Foreskin keratinocyte (primary cell): ENCODE measurements at places on chromosomes 4 and X. TPM values are rescaled to one million over a fixed set of nuclear protein-coding genes. Genes with fewer than 3 reads are reported as not detected.

- DNase-seq: no peak
Measured at GRCh38 chr4:147693218-147693617, 9.3 kb upstream of the PRMT9 start.

- no peak for DNase-seq
Measured at GRCh38 chr4:186979961-186980745, 256.5 kb upstream of the FAT1 start.

DNA sequence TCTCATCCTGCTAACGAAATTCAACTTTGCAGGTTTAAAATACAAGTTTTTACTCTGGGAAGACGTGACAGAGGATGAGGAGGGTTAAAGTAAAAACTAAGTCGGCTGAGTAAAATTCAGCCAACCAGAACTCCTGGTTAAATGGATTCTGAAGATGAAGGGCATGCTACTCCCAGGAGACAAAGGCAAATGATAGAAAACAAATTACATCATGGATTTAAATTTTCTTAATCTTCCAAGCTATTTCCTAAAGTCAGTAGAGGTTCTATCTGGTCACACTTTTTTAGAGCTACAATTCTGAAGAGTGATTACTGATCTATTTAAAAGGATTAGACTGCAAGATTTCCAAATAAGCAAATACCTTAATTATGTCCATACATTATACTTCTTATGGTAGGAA is 47.9 kb downstream of the ZNF827 start:
- DNase-seq: no peak

The CYTL1 gene
- polyA plus RNA-seq: 0.39 and 0.70 TPM in 2 replicates

GRCh38 chrX:105263801-105264200 is 43.3 kb upstream of the TEX13A start:
- no peak for DNase-seq

- no peak for DNase-seq
Measured at GRCh38 chr4:102472441-102473013, 28.6 kb upstream of the NFKB1 start.

DNA sequence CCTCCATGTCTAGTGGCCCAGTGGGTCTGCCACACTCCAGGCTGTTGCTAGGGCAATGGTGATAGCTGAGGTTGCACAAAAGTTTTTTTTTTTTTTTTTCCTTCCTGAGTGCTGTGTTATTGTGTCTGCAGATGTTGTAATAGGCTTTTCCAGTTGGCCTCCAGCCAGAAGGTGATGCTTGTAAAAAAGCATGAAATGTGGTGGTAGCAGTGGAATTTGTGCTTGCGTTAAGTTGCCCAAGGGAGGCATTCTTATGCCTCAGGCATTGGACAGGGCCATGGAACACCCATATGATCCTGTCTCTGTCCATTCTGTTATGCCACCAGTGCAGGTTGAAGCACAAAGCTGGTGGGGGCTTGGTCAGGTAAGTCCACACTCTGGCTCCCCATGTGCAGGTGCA is 660.5 kb upstream of the SPANXN1 start:
- DNase-seq: peak; percentile 0

The CXCL11 gene
- polyA plus RNA-seq: 0.28 and 0.32 TPM in 2 replicates

The GPR101 gene
- polyA plus RNA-seq: not detected in 2 replicates

DNA sequence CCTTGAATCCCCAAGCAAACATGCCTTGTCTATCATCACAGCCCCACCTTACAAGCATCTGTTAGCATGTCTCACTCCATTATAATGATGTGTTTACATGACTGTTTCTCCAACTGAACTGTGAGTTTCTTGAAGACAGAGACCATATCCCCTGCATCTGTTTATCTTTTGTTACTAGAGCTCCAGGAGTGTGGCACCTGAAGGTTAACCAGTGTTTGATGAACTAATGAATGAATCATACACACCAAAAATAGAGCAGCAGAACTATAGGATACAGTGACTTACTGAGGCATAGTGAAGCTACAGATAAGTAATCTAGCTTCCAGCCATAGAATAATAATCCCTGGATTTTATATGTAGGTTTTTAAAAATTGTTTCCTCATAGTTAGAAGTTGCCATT is 331.0 kb downstream of the PCDH7 start:
- no peak for DNase-seq

The CFAP299 gene
- not detected in 2 replicates for polyA plus RNA-seq

- DNase-seq: no peak
Measured at GRCh38 chr4:110621328-110621812, 1.5 kb downstream of the PITX2 start.

DNA sequence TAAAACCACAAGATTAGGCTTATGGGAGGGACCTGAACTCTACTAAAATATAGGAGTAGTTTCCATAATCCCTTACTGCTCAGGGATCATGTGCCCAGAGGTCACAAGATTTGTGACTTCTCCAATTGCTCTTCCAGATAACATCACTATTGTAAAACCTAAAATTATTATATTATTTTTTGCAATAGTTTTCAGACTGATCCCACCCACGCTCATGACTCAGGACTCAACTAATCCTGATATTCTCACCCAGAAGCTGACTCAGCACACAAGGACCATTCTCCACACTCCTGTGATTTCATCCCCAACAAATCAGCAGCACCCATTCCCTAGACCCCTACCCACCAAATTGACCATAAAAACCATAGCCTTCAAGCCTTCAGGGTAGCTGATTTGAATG is 24.0 kb upstream of the RPL34 start:
- no peak for DNase-seq

The SATL1 gene
- 0.01 TPM in 1 of 2 replicates, not detected in the other for polyA plus RNA-seq

GRCh38 chrX:31228909-31229308 is 157.1 kb upstream of the FTHL17 start:
- DNase-seq: no peak

The CACNA1F gene
- polyA plus RNA-seq: 0.01 TPM in 1 of 2 replicates, not detected in the other

DNA sequence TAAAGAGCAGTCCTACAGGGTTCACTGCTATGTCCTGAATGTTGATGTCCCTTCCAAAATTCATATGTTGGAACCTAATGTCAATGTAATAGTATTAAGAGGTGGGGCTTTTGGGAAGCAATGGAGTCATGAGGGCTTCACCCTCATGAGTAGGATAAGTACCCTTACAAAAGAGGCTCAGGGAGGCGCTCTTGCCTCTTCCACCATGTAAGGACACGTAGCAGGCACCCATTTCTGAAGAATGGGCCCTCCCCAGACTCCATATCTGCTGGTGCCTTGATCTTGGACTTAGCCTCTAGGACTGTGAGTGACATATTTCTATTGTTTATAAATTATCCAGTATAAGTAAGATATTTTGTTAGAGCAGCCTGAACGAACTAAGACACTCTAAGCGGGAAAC is 15.8 kb downstream of the MED28 start:
- no peak for DNase-seq

GRCh38 chr4:101527188-101527587 is 179.9 kb upstream of the PPP3CA start:
- peak; percentile 11 for DNase-seq

The L1CAM gene
- polyA plus RNA-seq: 22.7 and 39.1 TPM in 2 replicates

GRCh38 chr4:126097155-126097799 is 782.5 kb downstream of the FAT4 start:
- no peak for DNase-seq

- DNase-seq: peak; percentile 25
Measured at GRCh38 chr4:15506464-15506863, 36.8 kb downstream of the CC2D2A start.

DNA sequence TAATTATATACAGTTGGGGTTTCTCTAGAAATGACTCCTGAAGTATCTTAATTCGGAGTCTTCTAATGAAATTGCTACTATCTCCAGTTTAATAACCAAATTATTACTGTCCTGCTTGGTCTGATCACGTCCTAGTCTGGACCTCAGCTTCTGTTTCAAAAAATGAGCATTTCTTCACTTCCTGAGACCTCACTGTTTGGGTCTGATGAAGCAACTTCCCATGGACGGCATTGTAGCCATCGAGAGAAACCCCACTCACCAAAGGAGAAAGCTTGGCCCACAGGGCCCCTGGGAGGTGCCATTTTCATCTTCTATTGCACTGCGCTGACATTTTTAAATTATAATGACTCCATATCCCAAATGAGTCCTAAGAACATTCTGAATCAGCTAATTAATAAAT is 178.0 kb downstream of the MGST2 start:
- no peak for DNase-seq
